CD4-positive, alpha-beta T cell treated with Interleukin-4 for 4 hours (primary cell): ENCODE measurements at places on chromosomes 1 and 21.

- DNase-seq: no peak
Observed at GRCh38 chr1:172914501-172915144, 136.1 kb downstream of the TNFSF18 start.

GRCh38 chr21:29205009-29205408 lies 74.6 kb downstream of the MAP3K7CL start:
- no peak for DNase-seq

GRCh38 chr1:11912000-11912399 lies 14.2 kb downstream of the KIAA2013 start:
- DNase-seq: no peak

- DNase-seq: no peak
Observed at GRCh38 chr21:40151611-40152010, 284.4 kb downstream of the PCP4 start.

DNA sequence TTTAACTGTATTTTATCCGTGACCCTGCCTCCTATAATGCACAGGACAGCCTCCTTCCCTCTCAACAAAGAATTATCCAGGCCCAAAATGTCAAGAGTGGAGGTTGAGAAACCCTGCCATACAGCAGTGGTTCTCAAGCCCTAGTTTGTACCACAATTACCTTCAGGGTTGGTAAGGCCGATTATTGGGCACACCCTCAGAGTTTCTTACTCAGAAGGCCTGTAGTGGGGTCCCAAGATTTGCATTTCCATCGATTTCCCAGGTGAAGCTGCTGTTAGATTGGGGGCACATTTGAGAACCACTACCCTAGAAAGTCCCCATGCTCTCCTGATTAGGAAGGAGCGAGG lies 400 bp upstream of the PGBD2 start:
- no peak for DNase-seq

- no peak for DNase-seq
Observed at GRCh38 chr1:243765676-243766075, 84.4 kb downstream of the AKT3 start.

- DNase-seq: no peak
Observed at GRCh38 chr1:29884740-29885139, 648.4 kb downstream of the PTPRU start.

DNA sequence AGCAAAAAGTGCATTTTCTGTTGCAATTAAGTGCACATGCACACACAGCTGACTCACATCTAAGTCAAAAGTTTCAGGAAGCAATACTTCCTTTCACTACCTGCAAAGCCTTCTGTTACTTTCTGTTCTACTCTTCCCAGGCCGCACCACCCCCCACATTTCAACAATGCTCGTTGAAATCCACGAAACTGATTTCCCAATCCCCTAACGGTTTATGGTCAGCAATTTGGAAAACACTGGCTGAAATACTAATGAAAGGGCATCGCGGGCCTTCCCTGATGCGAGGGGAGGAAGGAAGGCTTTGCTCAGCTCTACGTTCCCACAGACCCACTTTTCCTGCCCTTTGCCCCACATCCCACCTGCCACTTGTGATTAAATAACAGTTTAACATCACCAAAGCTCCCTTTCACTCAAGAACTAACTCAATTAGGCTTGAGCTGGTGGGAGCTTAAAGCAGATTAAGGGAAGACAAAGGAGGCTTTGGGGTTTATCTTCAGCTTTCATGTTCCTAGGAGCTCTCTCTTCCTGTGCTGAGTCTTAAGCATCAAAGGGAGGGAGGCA lies 243.2 kb upstream of the RAB4A start:
- DNase-seq: peak; percentile 30

DNA sequence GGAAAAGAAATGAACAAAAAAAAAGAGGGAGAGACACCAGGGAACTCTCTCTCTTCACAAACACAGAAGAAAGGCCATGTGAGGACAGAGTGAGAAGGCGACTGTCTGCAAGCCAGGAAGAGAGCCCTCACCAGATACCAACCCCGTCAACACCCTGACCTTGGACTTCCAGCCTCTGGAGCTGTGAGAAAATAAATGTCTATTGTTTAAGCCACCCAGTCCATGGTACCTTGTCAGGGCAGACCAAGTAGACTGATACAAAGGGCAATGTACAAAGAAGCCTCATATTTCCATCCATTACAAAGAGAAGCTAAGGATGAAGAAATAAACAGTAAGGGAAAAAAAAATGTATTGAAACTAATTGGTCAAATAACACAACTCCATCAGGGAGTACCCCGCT lies 146.6 kb downstream of the ZNF281 start:
- DNase-seq: no peak

DNA sequence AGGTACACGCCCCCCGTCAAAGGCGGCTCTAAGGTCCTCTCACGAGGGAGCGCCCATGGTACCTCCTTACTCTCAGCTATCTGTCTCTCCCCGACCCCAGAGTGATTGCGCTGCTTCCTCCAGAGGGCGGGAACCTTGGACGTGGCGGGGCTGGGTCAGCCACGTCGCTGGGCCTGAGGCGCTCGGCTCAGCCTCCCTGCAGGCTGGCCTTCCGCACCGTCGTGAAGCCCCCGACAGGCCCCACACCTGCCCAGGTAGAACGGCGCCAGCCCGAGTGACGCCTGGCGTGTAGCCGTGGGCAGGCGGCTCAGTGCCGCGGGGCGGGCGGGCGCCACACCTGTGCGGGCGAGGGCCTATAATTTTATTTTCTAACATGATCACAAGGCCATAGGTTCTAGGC lies 122.2 kb upstream of the BEND5 start:
- DNase-seq: no peak

DNA sequence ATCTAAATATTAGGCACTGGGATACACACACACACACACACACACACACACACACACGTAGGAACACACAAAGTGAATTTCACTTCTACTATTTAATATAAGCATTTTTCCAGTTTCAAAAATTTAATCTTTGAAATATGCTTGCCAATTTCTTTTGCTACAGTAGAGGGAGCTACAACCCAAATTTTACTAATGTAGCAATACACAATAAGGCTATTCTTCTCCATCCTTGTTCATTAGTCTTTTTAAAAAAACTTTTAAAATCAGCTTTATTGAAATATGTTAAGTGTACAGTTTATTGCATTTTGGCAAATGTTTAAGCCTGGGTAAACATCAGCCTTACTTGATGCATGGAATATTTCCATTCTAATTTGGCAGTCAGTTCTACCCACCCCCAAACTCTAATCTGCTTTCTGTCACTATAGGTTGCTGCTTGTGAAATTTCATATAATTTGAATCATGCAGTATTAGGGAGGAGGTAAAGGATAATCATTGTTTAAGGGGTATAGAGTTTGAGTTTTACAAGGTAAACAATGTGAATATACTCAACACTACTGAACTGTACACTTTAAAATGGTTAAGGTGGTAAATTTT lies 93.0 kb upstream of the TENT5C start:
- peak; percentile 38 for DNase-seq
